H7 (cell line): ENCODE measurements at places on chromosomes 1 and 21. TPM values are rescaled to one million over a fixed set of nuclear protein-coding genes. Genes with fewer than 3 reads are reported as not detected.

DNA sequence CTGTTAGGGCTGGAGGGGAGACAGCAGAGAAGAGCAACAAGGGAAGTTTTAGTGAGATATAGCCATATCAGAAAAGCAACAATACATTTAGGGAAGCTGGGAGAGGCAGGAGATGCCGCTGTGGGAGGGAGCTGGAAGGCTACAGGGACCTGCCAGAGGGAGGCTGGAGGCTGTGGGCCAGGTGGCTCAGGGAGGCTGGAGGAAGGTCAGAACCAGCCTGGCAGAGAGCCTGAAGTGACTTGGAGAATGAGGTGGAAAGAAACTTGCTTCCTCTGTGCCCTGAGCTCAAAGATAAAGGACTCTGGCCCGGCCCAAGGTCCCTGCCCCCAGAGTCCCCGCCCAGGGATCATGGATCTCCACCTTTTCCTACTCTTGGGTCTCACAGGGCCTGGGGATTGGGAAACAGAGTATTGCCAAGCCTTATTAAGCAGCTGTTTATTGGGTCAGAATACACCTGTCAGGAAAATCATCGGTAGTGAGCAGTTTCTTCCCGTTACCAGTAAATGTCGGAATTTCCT lies 85.9 kb downstream of the KIF26B start:
- no peak for DNase-seq

DNA sequence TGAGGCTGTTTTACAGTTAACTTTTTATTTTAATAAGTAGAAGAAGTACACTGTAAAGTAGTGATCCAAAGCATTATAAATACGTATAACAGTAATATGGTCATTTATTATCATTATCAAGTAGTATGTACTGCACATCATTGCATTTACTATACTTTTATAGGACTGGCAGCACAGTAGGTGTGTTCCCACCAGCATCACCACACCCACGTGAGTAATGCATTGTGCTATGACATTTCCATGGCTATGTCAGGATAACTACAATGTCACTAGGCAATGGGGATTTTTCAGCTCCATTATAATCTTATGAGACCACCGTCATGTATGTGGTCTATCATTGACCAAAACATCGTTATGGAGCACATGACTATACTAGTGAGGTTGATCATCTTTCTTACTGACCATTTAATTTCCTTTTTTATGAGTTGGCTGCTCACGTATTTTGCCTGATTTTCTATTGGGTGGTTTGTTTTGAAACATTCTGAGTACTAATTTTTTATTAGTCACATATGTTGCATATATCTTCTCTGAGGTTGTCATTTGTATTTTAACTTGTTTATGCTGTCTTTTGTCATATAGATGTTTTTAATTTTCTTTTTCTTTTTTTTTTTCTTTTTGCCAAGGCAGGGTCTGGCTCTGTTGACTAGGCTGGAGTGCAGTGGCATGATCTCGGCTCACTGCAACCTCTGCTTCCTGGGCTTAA lies 25.3 kb upstream of the SHCBP1L start:
- DNase-seq = no peak

- DNase-seq = no peak
Measured at GRCh38 chr21:44865561-44866280, 7.8 kb downstream of the PTTG1IP start.

GRCh38 chr1:185917646-185918045 lies 183.5 kb downstream of the HMCN1 start:
- DNase-seq = peak; percentile 6

- no peak for DNase-seq
Measured at GRCh38 chr1:56190806-56191365, 388.5 kb downstream of the PLPP3 start.

GRCh38 chr1:42368096-42368795 lies 12.3 kb upstream of the RIMKLA start:
- DNase-seq = no peak

DNA sequence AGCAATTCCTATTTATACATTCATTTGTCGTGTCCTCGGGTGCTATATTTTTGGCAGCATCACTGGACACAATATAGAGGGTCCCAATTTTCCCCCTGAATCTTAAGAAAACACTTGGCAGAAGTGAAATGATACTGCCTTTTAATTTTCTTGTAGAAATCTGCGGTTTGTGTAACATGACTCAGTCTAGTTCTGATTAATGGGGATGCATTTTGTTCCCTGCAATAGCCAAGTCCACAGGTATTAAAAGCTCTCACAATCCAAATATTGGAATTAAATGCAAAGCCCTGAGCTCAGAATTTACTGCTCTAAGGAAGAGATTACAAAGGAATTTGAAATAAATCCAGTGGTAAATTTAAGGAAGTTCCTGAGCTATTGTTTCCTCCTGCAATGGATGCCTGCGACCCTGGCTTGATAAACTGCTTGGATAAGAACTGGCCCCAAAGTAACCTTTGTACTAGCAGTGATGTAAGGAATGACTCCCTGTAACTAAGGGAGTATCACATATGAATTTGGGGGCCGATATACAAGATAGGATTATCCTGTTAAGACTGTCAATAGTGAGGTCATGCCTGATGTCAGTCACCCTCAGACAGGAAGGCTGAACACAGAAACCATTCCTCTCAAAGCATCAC lies 349.7 kb upstream of the C1orf87 start:
- DNase-seq = no peak

- DNase-seq = no peak
Measured at GRCh38 chr1:202664083-202664482, 46.2 kb downstream of the SYT2 start.

Gene TTC24
- 0.52 TPM in 1 of 2 replicates, not detected in the other for total RNA-seq

Gene IGSF21
- 32.0 and 38.7 TPM in 2 replicates for total RNA-seq

Gene NBPF4
- total RNA-seq = not detected in 2 replicates

Gene SH3BGR
- 1.4 and 1.6 TPM in 2 replicates for total RNA-seq

Gene TFF2
- not detected in 2 replicates for total RNA-seq
